Vagina (tissue), 2 donors: ENCODE measurements at places on chromosomes 6 and 20.

GRCh38 chr6:145544514-145544913 lies 190.8 kb downstream of the EPM2A start:
- DNase-seq = no peak

- DNase-seq = no peak
These were observed 719.6 kb downstream of the TBC1D32 start for GRCh38 chr6:120614723-120615122.

DNA sequence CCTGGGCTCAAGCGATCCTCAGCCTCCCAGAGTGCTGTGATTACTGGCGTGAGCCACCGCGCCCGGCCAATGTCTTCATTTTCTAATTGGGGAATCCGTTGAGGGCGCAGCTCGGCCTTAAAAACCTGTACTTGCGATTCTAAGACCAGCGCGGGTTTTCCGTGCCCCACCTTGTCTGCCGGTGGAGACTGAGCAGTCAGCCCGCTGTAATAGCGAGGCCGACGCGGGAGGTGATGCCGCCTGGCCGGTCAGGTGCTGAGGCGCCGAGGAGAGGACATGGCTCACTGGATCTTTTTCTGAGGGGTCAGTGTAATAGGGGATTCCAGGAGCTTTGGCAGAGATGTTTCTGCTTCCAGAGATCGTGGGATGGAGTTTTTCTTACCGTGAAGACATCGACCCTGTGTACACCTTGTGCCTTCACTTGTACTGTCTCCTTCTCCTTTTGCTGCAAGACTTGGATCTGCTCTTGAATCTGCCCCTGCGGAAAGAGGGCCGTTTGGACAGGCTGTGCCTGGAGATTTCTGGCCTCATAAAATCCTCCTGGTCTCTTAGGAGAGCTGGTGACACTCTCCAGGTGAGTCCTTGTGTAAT lies 1.5 kb downstream of the TRIM31 start:
- no peak for DNase-seq

DNA sequence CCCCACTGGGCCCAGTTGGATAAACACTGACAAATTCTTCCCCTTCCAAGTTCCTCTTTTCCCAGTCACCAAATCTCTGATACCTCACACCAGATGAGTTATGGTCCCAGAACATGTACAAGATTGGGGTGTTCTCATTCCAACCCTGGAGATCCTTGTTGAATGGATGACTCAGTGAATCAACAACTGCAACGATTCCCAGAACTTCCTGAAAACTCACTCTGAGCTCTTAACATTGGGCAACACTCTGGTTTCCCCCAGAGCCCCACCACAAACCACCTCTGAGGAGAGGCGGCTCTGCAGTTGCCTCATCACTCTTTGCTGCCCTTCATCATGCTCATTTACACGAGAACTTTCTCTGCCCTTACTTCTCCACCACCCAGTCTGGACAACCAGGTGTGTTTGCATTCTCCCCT lies 115.2 kb downstream of the MRPL14 start:
- DNase-seq = no peak
